ENCODE measurements at places on chromosomes 6 and 20.

DNA sequence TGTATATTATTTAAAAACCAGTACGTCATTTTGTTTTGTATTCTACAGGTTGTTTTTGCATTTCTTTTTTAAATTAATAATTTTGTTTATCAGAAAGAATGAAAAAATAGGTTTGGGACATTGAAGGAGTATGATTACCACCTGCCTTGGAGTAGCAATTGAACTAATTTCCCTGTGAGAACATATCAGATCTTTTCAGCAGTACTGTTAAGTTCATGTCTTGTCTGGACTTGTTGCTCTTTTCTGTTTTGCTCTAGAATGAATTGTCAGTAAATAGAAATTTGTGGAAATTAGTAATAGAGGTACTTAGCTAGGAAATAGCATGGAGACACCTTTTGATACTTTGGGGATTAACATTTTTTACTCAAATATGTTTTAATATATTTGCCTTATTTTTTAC, 24.3 kb downstream of the HSF2 start:
- no peak for DNase-seq

GRCh38 chr6:41555326-41556300, 9.4 kb downstream of the FOXP4 start:
- DNase-seq: no peak

DNA sequence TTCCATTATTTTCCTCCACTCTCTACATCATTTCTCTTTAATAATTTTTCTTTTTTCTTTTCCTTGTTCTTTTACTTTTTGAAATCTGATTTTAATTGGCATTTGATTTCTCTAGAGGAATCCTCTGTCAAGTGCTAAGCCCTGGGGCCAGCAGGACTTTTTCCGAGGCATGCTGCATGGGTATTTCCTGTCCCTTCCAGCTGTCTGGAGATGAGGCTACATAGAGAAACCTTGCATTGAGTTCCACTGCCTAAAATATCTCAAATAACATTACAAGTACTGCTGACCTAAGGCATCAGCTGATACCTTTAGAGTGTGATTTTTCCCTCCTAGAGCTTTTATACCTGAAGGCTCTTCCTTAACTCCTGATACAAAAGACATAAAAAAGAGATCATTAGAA, 6.2 kb downstream of the RNF217 start:
- DNase-seq: peak; percentile 23

- DNase-seq: no peak
Measured at GRCh38 chr6:148711833-148712654, 34.8 kb upstream of the UST start.

- no peak for DNase-seq
Measured at GRCh38 chr6:136487759-136488425, 62.3 kb downstream of the MAP7 start.

- no peak for DNase-seq
Measured at GRCh38 chr20:22070610-22071058, 365.2 kb downstream of the PAX1 start.

DNA sequence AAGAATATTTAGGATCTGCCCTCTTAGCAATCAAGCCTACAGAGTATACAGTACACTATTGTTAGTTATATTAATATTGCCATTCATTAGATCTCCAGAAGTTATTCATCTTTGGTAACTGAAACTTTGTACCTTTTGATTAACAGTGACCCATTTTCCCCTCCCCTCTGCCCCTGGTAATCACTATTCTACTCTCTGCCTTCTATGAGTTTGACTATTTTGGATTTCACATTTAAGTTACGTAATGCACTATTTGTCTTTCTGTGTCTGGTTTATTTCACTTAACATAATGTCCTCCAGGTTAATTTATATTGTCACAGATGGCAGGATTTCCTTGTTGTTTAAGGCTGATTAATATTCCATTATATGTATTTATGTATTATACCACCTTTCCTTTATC, 86.0 kb upstream of the TINAG start:
- DNase-seq: no peak

DNA sequence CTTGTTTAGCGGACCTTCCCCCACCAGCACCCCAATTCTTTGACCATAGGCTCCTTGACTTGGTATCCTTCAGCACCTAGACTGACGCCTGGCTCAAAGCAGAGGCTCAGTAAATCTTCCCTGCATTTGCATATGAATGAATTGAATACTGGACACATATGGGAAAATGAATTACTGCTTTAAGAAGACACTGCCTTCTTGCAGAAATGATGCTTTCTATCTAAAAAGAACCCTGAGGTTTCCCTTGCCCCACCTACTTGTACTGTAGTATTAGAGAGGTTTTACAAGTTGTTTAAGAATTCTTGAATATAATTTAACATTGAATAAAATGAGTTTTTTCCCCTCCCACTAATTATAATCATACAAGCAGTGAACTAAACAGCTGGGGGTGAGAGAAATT, 190.7 kb downstream of the SAMD5 start:
- no peak for DNase-seq

GRCh38 chr6:40268614-40269013, 318.6 kb downstream of the LRFN2 start:
- DNase-seq: no peak

GRCh38 chr6:79627422-79627821, 3.7 kb upstream of the SH3BGRL2 start:
- no peak for DNase-seq

- no peak for DNase-seq
Measured at GRCh38 chr20:4774207-4774606, 52.5 kb downstream of the PRND start.

GRCh38 chr6:154513601-154514320, 3.3 kb upstream of the CNKSR3 start:
- DNase-seq: no peak

DNA sequence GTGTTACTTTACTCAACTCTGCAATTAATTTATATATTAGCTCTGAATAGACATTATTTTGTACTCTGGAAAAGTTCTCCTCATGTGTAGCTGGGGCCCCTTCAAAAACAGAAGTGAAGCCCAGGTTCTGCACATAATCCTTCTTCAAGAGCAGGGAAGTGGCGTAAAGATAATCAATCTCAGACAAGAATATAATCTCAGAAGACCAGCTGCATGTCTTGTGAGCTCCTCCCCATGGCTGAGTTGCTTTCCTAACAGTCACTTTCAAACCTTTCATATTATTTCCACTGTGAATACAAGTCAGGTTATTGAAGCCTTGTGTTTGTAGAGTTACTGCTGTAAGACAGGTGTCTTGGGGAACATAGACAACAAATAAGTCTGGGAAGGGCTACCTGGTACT, 691.9 kb downstream of the RFPL4B start:
- no peak for DNase-seq

GRCh38 chr6:53014063-53014462, 19.0 kb upstream of the GSTA4 start:
- no peak for DNase-seq

GRCh38 chr20:60010689-60011458, 52.7 kb downstream of the CDH26 start:
- DNase-seq: no peak

GRCh38 chr6:160767647-160768019, 65.6 kb downstream of the PLG start:
- no peak for DNase-seq

DNA sequence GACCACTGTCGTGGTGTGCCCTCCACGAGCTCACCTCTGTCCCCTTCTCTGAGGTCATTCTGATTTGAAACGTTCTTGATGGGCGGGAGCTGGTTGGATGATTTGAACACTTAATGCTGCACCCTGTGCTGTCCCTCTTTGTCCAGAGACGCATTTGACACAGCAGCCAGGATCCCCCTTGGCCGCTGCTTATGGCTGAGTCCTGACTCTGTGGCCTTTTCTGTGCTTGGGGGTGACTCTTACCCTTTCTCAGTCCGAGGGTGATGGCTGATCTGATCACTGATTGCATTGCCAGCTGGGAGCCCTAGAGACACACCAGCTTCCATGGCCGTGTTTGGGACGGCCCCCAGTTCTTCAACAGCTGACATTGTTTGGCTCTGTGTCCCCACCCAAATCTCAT, 43.5 kb upstream of the FRMD1 start:
- DNase-seq: no peak

DNA sequence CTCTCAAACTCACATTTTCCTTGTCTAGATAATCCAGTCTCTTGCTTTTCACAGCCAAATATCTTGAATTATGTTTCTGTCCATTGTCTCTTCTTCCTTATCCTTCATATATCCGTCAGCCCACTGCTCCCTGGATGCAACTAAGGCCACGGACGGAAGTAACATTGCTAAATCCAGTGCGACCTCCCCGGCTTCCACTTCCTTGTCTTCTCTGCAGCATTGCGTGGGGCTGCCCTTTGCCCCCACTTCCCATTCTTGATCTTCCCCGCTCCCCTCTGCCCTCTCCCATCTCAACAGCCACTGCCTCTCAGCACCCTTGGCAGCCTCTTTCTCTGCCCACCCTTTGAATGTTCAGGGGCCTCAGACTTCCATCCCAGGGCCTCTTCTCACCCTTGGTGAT, 190.4 kb upstream of the UST start:
- DNase-seq: no peak

DNA sequence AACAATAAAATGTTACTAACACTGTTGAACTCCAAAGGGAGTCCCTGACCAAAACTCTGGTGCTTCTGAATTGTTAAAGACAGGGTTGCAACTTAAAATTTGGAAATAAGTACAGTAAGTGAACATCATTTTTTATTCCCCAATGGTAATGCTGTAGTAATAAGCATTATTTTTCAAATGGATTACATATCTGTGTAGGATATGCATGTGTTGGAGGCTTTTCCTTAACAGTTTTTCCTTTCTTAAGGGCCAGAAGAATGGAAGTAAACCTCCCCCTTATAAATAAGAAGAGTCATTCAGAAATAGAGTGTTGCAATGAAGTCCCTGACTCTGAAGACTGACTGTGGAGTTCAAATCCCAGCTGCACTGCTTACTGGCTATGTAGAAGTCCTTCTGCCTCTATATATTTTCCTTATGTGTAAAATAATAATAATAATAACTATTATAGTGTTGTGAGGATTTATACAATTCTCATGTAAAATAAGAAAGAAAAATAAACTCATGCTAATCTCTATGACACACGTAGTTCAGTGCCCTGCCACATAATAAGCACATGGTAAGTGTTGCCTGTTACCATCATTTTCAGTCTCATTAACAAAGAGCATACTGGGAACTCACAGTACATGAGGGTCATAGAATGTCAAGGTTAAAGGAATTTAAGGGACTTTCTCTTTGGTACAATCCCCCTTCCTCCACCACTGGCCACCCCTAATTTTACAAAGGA, 129.8 kb upstream of the SMLR1 start:
- peak; percentile 5 for DNase-seq

- DNase-seq: no peak
Measured at GRCh38 chr20:348972-349841, 2.3 kb downstream of the NRSN2 start.

DNA sequence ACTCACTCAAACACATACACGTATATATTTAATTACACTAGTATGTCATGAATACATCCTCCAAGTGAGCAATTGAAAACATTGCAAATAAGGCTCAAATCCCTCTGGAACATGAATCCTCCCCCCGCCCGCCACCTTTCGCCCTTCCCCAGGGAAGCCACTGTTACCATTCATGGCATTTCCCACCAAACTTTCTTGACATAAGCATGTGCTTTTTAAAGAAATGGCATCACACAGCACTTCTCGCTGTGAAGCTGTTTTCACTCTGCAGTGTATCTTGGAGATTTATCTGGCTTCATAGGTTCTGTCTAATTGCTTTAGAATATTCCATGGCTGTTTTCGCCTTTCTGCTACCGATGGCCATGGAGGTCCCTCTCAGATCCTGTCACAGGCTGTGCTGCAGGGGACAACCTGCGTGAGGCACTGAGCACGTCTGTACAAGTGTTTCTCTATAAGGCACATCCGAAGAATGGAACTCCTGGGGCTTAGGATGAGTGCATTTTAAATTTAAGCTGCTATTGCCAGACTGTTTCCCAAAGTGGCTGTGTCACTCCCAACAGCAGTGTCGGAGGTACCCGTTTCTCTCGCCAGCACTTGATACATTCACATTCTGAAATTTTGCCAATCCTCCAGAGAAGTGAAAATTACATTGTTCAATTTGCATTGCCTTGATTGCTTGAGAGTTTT, 22.2 kb upstream of the PHACTR3 start:
- DNase-seq: no peak

GRCh38 chr20:10449270-10449669, 14.2 kb downstream of the SLX4IP start:
- no peak for DNase-seq

DNA sequence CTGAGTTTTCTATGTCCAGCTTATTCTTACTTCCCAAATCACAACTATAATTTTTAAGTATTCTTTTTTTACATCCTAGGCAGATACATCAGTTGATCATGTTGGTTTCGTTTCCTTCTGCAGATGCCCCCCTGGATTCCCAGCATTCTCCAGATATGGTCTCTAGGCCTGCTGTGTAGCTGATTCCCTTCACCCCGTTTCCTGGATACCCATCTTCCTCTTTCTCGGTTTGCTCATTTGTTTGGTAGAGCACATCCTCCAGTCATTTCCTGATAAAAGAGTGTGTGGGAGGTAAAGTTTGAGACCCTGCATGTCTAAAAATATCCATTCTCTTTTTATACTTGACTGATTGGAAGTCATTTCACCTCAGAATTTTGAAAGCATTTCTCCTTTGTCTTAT, 66.4 kb downstream of the ANKS1A start:
- DNase-seq: no peak

- DNase-seq: no peak
Measured at GRCh38 chr6:147166360-147166944, 37.8 kb upstream of the STXBP5 start.

- peak; percentile 23 for DNase-seq
Measured at GRCh38 chr20:9235518-9235917, 166.6 kb downstream of the PLCB4 start.

DNA sequence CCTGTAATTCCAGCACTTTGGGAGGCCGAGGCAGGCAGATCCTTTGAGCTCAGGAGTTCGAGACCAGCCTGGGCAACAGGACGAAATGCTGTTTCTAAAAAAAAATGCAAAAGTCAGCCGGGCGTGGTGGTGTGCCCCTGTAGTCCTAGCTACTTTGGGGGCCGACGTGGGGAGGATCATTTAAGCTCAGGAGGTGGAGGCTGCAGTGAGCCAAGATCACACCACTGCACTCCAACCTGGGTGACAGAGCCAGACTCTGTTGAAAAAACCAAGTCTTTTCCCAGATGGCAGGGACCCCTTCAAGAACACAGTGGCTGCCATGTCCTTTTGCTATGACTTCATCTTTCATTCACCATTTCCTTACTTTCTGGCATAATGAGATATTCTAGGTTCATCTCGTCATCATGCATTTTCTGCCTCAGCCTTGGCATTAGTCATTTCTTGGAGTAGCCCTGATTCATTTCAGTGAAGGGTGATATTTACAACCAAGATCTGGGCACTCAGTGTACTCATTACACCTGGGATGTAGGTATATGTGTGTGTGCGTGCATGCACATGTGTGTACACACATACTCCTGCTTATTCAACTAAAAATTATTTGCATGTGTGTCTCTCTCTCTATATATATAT, 61.4 kb upstream of the TOX2 start:
- no peak for DNase-seq

DNA sequence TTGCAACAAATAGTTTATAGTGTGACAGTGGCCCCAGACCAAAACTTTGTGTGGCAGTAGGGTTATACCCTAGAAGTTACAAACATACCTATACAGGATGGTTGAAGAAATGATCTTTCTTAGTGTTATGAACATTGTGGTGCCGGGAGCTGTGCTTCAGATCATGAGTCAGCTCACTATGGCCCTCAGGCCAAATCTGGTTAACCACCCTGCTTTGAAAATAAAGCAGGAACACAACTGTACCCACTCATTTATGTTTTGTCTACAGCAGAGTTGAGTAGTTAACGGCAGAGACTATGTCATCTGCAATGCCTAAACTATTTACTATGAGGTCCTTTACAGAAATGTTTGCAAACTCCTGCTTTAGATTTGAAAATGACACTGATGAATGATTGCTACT, 24.3 kb downstream of the AKAP7 start:
- DNase-seq: peak; percentile 34
